ENCODE measurements at places on chromosomes 1 and 21. TPM values are rescaled to one million over a fixed set of nuclear protein-coding genes. Genes with fewer than 3 reads are reported as not detected.

Gene TMEM61
- total RNA-seq, result not detected

Gene OR6N1
- total RNA-seq, result not detected

Gene LRRIQ3
- 0.48 TPM for total RNA-seq

Gene GNB1
- 387 TPM for total RNA-seq

Gene HHAT
- total RNA-seq, result 0.73 TPM

Gene KCTD3
- total RNA-seq, result 7.6 TPM

Gene CD1D
- total RNA-seq, result not detected

Gene SH2D5
- total RNA-seq, result 0.07 TPM

Gene TNFRSF9
- 3.4 TPM for total RNA-seq

Gene CELA3A
- total RNA-seq, result not detected

Gene HSPA6
- 3.7 TPM for total RNA-seq

Gene KRTAP22-1
- total RNA-seq, result not detected

Gene JAM2
- 0.16 TPM for total RNA-seq

Gene FAM163A
- not detected for total RNA-seq
